ENCODE measurements at places on chromosomes 3 and 15.

GRCh38 chr3:114442246-114442645, 148.4 kb downstream of the TIGIT start:
- DNase-seq, result no peak

GRCh38 chr3:133943031-133943535, 47.4 kb upstream of the RAB6B start:
- DNase-seq, result no peak

DNA sequence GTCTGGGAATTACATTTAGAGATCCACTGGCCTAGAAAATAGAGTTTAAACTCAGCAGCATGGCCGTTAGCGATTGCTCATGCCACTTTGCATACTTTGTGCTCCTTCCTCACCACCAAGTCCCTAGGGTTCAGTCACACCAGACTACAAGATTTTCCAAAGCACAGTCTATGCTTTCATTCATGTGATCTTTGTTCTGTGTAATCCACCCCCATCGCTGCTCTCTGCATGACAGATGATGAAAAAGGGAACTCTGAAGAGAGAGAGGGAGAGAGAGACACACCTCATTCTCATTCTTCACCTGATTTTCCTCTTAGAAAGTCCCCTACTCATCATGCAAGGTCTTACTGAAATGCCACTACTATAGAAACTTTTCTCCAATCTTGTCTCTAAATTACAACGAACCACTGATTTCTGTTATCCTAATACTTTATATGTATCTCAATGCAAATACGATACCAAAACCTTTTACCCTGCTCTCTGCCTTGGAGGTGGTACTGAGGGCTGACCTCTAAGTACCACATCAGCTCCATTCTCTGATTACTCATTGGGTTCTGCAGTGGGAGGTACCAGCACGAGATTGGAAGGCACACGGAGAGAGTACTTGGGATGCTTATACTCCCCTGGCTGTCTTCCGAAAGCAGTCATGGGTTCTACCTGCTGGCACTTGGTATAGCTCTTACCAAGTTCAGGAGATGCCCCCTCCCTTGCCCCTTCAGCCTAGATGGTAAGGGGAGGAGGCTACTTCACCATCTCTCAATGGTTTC, 1.1 kb upstream of the PARP15 start:
- no peak for DNase-seq

- no peak for DNase-seq
Measured at GRCh38 chr15:52529341-52529924, 753 bp upstream of the MYO5A start.

DNA sequence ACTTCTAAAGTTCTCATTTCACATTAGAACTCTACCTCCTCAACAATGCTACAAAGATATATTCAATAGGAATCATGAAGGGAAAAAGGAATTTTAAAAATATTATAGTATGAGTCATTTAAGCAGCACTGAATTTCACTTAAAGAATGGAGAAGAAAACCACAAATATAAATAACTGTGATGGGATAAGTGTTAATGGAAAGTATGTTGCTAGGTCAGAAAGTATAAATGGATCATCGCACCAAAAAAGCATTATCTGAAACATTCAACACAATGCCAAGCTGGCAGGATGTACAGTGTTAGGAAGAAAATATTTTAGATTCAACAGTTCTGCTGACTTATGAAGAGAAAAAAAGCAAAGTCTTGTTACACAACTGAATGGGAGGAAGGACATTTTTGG, 101.4 kb downstream of the TFG start:
- no peak for DNase-seq

DNA sequence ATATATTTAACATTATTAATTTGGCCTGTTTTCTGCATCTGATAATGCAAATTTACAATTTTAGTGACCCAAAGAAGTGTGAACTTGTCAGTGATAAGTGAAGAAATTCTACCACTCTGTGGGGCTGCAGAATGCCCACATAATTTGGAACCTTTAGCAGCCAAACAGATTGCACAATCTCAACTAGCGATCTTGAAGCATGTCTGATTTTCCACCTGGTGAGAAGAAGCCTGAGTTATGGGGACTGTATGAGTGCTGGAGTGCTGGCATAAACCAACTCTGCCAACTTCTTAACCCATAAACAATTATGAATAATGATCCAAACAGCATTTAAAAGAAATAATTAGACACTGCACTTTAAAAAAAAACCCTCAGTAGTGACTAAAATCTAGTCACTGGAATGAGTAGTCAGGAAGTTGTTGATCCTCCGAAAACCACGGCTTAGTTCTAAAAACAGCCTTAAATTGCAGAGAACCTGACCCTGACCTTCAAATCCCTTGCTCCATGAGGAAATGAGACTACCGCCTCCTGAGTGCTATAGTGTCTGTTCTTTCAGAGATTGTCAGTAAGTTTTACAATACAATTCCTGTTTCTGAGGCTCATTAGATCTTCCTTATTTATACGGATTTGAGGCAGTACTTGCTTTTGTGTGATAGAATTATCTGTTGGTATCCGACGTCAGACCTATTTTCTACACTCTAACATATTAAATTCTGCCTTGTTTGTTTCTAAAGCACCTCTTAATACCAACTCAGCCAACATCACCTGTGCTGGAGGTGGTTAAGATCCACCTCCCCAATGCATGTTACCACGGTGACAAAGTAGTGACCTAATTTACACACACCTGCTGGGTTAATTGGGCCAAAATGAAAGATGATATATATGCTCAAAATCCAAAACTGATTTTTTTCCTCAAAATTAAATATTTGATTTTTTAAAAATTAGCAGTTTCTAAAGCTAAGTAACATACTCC, 267.7 kb downstream of the ZBTB20 start:
- DNase-seq, result no peak
